ENCODE measurements at places on chromosomes 12 and 14.
A peak's percentile ranks its signal among the peaks of the same experiment; 100 is the strongest.

DNA sequence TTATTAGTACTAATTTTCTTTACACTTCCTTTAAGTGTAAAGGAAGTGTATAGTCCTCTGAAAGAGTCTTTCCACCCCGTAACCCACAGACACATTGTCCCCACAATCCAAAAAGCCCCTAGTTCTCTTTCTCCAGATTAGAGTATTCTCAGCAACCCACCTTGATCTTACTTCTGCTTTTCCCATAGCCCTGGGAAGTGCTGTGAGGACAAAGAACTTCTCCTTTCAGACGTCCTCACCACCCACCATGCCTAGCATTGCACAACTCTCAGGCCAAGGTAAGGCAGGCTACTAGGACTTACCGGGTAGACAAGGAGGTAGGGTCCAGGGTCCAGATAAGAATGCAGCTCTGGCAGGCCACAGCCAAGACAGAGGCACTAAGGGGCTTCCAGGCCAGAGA, 7.4 kb downstream of the AAAS start:
- no peak for DNase-seq

DNA sequence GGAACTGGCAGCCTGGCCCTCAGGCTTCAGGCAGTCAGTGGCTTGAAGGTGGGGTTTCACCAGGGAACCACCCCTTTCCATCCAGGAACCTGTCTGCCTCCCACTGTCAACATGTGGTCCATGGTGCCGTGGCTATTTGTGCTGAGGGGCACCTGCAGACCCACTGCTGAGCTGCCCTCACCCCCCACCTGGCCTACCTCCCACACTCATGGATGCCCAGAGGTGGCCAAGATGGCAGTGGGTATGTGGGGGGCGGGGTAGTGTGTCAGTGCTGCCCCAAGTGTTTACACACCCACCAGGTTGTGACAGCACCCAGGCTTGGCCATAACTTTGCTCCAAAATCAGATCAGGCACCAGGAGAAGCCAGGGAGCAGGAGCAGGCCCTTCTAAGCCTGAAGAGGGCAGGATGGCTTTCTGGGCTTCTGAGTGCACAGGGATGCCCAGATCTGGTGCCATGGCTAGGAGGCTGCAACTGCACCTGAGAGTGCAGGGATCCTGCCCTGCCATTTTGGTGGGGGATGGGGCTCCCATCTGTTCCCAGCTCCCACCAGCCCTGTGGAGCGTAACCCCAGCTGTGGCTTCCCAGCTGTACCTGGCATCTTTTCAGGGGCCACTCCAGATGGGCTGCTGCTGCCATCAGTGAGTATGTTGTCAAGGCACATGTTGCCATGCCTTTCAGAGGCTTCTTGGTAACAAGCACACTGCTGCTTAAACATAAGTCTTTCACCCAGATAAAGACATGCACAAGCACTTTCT, 263.9 kb downstream of the LRIG3 start:
- no peak for DNase-seq

GRCh38 chr12:1356285-1356684, 238.1 kb downstream of the FBXL14 start:
- no peak for DNase-seq

GRCh38 chr14:61608245-61609165, 86.8 kb upstream of the HIF1A start:
- DNase-seq, result no peak

DNA sequence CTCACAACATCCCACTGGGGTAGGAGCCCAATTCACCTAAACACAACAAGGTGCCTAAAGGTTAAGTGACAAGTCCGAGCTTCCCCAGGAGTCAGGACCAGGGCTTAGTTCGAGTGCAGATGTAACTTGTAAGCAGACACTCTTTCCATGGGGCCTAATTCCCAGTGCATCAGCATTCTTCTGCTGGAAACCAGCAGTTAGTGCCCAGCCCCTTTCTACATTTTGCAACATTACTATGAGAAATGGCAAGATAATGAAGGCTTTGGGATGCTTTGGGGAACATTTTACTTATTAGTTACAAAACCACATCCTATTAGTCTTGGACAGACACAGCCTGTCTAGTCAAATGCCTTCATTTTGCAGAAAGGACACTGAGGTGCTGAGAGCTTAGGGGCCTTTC, 179.8 kb downstream of the CALM1 start:
- DNase-seq, result no peak

DNA sequence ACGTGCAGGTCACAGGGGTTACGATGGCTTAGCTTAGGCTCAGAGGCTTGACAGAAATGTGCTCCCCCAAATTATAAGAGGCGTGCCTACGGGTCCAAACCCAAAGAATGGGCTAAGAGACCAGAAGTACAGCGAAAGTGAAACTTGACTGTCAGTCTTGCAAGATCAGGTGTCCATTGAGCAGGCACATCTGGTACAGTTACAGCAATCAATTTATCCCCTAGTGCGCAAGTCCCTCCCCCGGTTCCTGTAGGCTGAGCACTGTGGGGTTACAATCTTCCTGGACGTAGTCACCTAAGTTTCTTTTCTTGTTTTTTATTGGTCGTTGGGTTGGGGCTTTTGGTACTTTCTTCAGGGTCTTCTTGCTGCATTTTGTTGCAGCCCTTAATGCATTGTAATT, 134.2 kb downstream of the UNC79 start:
- DNase-seq, result no peak

DNA sequence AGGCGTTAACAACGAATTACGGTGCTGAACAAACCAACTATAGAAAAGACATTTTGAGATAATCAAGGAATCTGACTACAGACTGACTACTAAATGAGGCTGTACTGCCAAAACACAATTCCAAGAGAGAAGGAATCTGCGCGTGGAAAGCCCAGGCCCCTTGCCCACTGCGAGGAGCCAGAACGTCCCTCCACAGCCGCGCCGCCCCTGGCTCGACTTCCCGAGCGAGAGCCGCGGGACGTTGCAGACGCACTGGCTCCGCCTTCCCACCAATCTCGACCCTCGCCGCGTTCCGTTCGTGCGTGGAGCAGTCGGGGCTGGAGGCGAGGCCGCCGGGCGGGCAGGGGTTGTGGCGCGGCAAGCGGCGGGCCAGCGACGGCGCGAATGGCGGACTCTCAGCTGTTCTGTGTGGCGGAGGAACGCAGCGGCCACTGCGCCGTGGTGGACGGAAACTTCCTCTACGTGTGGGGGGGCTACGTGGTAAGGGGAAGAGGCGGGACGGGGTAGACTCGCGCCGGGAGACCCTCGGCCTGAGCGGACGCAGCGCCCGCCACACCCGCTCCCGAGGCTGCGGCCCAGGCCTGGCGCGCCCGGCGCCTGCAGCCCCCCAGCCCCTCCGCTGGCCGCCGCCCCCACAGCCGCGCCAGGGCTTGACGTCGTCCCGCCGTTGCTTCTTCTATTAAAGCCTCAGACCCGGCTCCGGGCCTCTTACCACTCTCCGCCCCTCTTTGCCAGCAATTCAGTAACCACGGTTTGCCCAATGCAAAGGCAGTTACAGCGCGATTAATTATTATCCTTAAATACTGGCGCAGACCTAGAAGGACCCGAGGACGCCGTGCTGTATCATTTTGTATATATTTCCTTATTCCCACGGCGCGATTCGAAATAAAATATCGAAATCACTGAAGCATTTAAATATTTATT, at the start of gene KLHDC1:
KLHDC1 (plus strand) TSS at position 310 of the 924 bp plus-strand sequence; CDS start at position 385, 75 bp downstream.
- peak; percentile 80 for DNase-seq

DNA sequence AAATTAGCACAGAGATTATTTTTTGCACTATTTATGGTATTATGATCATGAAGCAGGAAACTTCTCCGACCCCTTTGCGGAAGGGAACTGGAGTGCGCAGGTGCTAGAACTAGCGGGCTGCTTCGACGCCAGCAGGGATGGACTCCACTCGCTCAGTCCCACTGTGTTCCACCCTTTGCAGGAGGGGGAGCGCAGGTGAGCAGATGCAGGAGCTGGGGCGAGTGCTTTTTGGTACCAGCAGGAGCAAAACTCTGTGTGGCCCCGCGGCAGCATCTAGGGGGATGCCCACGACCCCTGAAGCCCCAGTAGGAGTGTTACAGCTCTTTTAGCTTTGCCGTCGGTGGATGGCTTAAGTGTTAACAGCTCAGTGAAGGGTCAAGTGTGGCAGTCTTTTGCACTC, 113.9 kb downstream of the TMEM132D start:
- no peak for DNase-seq

GRCh38 chr12:69007101-69007854, 74.3 kb upstream of the CPM start:
- DNase-seq, result no peak

GRCh38 chr12:15336768-15337553, 14.7 kb downstream of the PTPRO start:
- no peak for DNase-seq

DNA sequence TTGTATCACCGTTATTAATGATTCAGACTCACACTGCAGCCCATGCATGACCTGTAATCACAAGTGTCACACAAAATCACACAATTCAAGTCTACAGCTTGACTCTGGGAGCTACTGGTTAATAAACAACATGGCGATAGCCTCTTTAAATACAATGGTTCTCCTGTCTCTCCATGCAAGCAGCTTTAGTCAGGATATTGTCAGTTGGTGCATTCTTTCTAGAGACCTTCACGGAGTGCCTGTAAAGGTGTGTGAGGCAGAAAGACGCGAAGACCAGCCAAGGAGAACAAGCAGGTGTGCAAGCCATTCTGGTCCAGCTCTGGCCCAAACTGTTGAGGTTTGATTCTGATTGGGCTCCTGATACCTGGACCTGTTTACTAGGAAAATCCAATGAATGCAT, 40.0 kb upstream of the FOXN3 start:
- DNase-seq, result no peak

- peak; percentile 30 for DNase-seq
Measured at GRCh38 chr14:67943947-67944346, 124.4 kb downstream of the RAD51B start.

GRCh38 chr12:131166717-131167116, 213.0 kb downstream of the ADGRD1 start:
- no peak for DNase-seq

DNA sequence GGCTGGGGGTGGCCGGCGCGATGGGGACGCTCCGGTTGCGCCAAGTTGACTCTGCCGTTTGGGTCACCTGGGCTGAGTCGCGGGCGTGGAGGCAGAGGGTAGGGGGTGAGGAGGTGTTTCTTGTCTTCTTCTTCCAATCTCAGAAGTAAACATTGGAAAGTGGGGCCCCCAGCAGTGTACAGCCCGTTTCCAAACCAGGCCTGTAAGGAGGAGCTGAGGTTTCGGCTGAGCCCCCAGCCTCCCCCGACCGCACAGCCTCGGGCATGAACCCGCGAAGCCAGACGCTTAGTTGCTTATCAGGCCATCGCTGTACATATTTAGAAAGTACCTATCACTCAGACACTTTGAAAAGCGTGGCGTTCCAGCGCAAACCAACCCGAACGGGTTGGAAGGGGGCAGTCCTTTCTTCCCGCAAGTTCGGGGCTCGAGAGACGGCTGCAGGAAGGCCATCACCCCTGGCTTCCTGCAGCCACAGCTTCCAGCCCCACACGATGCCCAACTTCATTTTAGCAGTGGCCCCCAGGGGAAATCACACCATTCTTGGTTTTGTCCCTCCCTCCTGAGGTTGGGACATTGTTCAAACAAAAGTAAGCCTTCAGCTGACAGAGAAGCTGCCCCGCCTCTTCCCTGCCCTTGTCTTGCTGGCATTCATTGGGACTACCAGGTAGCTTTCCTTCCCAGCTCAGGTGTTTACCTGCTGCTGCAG, 164.1 kb downstream of the ZFP36L1 start:
- DNase-seq, result peak; percentile 28

DNA sequence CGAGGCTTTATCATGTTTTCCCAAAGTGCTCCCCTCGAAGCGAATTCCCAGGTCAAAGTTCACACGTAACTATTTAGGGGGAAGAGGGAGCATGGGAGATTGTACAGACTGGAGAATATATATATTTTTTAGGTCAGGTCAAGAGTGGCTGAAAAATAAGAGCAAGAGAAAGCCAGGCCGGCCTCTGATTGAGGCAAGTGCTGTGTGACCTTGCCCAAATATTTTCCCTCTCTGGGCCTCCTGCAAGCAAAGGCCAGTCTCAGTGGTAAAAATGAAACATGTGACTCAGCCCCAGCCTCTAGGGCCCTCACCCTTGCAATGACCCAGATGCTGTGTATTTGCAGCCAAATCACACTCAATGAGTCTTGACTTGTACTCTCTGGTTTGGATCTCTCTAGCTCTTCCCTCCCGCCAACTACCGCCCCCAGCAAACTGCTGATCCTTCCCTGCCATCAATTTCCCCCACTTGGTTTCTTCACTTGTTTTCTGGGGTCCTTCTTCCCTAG, 34.1 kb downstream of the SMUG1 start:
- no peak for DNase-seq

- no peak for DNase-seq
Measured at GRCh38 chr12:104721039-104721405, 237.1 kb downstream of the SLC41A2 start.

- peak; percentile 3 for DNase-seq
Measured at GRCh38 chr12:34394211-34395055, 372.1 kb downstream of the ALG10 start.

GRCh38 chr14:57461777-57462320, 31.8 kb downstream of the CCDC198 start:
- no peak for DNase-seq

GRCh38 chr14:61561657-61562276, 133.5 kb upstream of the HIF1A start:
- no peak for DNase-seq

DNA sequence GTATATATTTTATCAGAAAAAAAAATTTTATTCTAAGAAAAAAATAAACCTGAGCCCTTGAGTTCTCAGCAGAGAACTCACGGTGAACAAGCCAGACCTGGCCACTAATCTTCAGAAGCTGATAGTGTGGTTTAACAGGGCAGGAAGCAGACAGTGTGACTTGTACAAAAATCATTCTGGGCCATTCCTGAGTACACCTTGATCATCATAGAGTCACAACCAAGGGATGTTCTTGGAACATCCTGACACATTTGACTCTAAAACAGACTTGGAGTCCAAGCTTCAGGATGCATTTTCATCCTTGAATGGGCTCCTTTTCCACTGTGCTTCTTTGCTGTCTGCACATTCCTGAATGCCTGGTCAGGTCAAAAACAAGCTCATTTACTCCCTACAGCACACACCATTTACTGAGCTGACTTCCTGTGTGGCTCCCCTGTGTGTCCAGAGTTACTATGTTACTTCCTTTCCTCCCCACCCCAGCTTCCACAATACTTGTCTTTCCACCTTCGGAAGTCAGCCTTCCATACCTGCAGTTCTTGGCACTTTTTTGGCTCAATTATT, 112.0 kb downstream of the ANO6 start:
- DNase-seq, result no peak

GRCh38 chr12:89932954-89933353, 224.3 kb upstream of the ATP2B1 start:
- DNase-seq, result no peak

- no peak for DNase-seq
Measured at GRCh38 chr12:52496054-52496453, 3.0 kb upstream of the KRT6A start.

- DNase-seq, result no peak
Measured at GRCh38 chr14:95432144-95433093, 84.0 kb downstream of the SYNE3 start.

All from activated CD8-positive, alpha-beta memory T cell treated with anti-CD3 and anti-CD28 coated beads, Interleukin-2, amount 50 U/mL, for 4 hours (primary cell).